RWPE1 (cell line): ENCODE measurements at places on chromosomes 2 and 18.

DNA sequence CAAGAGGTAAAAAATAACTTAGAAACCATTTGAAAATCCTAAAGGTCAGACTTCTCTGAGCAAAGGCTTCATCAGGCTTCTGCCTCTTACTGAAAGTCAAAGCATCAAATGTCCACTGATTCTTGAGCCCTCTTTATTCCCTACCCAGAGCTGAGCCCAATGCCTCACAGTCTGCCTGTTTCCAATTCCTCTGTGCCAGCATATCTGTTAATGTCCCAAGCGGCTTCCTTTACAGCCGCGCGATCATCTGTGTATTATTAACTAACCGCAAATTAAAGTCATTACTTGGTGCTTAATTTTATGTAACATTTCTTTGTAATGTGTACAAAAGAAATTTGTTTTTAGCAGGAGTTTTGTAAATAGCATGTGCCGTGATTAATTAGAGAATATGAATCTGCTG is 418.8 kb upstream of the HNRNPA3 start:
- no peak for DNase-seq

DNA sequence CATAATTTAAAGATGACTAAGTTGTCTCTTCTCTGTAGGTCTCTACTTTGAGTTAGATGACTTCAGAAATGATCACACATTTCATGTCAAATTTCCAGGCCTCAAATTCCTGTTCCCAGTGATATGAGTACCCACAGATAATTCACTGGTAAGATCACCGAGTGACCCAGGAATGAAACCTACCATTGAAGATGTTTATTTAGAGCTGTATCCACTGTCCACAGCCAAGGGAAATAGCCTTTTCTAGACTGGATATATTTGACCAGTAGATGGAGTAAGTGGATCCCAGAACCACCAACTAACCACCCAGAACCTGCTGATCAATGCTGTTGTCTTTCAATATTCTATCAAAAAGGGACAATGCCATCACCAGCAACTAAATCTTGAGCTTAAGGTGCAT is 238.8 kb downstream of the SLC8A1 start:
- DNase-seq, result no peak

DNA sequence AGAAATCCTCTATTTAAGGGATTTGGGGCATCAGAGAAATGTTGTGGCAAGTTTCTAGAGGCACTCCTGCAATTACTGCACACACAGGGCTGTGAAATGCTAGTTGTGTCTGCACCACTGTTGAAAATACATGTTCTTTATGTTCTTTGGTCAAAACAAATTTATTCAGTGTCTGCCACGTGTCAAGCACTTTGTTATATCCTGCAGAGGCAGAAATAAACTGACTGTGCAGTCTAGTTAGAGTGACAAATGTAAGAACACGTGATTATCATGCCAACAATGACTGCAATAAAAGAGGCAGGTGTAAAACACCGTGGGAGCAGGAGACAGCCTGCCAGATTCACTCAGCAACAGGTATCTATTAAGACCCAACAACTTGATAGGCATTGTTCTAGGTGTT is 423.3 kb downstream of the LRP1B start:
- DNase-seq, result no peak

- DNase-seq, result no peak
These were observed 4.8 kb downstream of the ANKAR start for GRCh38 chr2:189679226-189679625.

DNA sequence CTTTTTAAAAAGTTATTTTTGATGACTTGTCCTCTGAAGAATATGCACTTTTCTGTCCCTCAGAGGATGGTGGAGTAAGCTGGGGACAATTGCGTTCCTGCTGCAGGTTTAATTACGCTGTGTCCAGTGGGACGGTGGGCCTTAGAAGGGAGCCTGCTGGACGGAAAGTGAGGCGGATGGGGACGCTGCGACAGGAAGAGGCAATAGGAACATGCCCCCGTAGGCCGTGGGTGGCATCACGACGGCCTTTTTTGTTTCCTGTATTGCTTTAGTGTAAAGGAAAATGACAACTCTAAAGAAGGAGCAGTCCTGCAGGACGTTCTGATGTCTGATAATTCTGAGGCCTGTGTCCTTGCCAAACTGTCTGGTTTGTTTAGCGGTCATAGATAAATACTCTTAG is 121.6 kb downstream of the NFATC1 start:
- DNase-seq, result no peak

DNA sequence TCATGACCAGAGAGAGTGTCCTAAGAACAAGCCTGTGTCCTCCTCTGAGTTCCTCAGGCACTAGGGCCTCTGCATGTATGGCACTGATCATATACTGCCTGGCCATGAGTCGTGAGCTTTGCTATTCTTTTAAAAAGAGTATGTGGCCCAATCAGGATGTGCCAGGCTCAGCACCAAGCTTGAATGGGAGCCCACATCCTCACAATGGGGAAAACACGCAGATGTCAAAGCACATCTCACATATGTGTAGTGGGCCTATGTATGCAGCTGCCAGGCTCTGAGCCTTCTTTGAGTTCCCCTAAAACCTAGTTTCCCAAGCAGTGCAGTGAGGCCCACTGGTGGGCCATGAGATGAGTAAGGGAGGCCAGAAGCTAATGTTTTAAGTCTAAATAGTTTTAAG is 69.9 kb upstream of the SLC1A4 start:
- DNase-seq, result no peak

- DNase-seq, result peak; percentile 4
These were observed 321.4 kb downstream of the IRS1 start for GRCh38 chr2:226478109-226478809.

- no peak for DNase-seq
These were observed 20.7 kb downstream of the NRXN1 start for GRCh38 chr2:51011254-51011653.

DNA sequence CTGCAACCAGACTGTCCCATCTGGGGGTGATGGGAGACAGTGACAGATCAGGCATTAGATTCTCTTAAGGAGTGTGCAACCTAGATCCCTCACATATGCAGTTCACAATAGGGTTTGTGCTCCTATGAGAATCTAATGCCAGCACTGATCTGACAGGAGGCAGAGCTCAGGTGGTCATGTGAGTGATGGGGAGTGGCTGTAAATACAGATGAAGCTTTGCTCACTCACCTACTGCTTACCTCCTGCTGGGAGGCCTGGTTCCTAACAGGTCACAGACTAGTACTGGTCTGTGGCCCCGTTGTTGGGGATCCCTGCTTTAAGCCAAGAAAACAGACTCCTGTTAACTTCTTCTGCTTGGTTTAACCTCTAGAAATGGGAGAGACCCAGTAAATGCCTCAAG is 3.2 kb downstream of the CYP27A1 start:
- no peak for DNase-seq

DNA sequence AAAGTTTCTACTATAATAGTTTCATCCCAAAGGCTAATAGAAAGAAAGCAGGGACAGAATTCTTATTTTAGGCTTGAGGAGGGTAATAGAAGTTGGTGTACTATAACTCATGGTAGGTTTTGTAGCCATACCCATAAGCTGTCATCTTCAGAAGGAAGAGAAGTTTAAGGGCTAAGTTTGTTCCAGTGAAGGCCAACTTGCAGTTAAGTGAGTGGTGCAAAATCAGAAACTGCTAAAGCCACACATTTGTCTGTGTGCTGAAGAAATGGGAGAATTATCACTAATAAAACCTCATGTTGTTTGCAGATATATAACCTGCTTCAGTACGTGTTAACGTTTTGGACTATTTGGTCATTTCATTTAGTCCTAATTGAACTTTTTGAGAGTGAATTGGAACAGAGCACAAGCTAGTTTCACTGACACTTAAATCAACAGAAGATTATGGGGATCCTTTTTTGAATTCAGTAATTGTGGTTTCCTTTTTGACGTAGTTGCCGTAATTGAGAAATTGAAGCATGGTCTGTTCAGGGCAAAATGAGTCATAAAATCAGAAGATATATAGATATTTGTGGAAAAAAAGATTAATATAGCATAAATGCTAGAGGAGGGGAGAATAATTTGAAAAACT is 69.1 kb downstream of the PHLPP1 start:
- DNase-seq, result no peak

GRCh38 chr2:235747786-235748091 is 253.9 kb downstream of the AGAP1 start:
- DNase-seq, result peak; percentile 87

DNA sequence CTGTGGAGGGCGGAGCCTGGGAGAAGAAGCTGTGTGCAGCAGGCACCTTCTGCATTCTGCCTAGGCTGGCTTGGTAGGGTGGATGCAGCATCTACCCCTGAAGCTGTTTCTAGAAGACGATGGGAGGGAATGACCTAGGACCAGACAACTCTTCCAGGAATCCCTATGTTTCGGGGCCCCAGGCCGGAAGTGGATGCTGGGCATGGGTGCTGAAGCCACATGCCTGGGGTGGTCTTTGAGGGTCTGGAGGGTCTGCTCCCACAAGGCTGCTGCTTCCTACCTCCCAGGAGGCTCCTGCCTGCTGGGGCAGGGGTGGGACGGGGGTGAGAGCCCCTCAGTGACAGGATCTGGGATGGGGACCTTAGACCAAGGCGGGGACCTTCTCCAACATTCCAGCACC is 61.0 kb downstream of the CIB4 start:
- DNase-seq, result no peak

DNA sequence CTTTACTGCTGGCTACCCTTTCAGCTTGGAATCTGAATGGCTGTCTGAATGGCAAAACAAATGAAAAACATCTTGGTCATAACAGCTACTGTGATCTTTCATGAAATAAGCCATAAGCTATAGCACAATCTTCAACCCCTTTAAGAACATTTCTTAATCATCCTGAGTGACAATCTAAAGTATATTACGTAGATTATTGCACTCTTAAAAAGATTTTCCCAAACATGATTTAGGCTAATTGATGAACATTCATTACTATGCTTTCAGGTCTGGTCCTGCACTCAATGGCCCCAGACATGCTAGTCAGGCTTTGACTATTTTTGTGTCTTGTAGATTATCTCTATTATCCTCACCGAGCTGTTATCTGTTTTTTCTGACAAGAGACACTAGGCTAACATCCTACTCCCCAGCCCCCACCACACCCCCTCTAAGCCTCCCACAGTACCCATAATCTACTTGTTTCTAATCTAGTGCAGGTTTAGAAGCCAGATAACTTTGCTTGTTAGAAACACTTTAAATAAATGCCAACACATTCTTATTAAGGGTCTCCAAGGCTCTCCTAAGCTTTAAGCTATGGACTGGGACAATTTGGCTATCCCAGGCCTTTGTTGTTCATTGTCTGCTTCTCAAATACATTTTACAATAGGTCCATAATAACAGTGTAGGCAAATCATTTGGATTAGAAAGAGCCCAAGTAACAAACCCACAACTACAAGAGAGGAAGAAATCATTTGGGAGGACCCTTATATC is 4.2 kb downstream of the SMAD2 start:
- no peak for DNase-seq

DNA sequence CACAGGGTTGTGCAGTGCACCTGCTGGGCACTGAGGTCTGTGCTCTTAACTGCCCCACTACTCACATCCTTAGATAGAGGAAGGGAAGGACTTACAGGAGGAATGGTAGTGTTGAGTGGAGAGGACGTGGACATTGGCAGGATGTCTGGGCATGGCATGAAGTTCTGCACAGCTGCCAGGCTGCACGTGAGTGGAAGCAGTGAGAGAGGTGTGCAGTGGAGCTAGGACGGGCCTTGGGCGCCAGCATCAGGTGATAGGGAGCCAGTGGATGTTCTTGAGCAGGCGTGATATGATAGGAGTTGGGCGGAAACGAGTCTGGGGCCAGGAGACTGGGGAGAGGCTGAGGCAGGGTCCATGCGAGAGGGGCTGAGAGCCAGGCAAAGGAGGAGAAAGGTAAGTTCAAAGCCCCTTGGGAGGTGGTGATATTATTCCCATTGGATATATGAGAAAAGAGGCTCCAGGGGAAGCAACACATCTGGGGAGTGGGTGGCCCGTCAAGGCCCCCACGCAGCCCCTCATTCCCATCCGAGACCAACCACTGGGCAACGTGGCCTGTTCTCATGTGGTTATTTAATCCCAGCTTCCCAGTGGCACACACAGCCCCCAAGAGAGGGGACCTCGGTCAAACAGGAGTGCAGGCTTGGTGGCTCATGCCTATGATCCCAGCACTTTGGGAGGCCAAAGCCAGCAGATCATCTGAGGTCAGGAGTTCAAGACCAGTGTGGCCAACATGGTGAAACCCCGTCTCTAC is 45.7 kb upstream of the SNED1 start:
- no peak for DNase-seq

DNA sequence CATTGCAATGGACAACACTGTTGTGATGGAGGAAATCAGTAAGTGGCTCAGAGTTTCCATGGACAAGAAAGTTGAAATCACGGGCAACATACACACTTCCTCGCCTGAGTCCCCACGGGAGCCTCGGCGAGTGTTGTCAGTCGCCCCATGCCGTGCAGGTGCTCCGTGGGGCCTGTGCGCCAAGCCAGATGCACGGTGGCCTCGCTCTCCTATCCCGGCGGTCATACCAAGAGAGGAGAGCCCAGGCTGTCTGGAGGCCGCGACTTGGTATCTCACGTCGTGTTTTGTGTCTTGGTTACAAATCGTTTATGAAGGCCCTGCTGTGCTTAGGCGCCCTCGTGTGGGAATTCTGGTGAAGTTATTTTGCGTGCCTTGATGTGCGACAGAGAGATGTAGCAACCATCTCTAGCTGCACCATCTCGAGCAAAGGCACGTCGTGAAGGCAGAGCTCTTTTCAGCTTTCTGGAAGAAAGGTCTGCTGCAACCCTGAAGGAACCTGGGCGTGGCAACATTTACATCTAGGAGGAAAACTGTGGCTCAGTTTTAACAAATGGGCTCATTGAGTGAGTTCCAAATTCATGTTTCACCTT is 21.8 kb downstream of the ATG4B start:
- DNase-seq, result peak; percentile 44

- no peak for DNase-seq
These were observed 255.5 kb downstream of the TWIST2 start for GRCh38 chr2:239103125-239104098.

- DNase-seq, result no peak
These were observed 25.3 kb downstream of the MARCO start for GRCh38 chr2:118967124-118967880.

GRCh38 chr2:33848486-33848885 is 249.4 kb upstream of the FAM98A start:
- DNase-seq, result peak; percentile 66

GRCh38 chr18:77254711-77255405 is 5.2 kb downstream of the GALR1 start:
- DNase-seq, result no peak

DNA sequence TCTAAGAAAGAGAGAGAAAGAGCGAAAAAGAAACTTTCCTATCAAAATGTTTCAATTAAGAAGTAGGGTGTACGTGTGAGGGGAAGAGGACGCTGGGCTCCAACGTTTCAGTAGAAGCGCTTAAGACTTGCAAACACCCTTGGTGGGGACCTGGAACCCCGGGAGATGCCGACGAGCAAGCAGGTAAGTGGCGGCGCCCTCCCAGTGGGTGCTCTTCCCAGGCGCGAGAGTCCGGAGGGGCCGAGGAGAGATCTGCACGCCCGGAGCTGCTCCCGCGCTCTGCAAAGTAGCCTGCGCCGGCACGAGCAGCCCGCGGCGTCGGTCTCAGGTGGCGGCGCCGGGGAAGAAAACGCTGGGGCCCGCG is 678 bp upstream of the OTX1 start:
- DNase-seq, result no peak

GRCh38 chr2:79368116-79368630 is 144.7 kb upstream of the CTNNA2 start:
- DNase-seq, result no peak
